NCI-H1694 (cell line): ENCODE measurements at places on chromosomes 4 and X.
A peak's percentile ranks its signal among the peaks of the same experiment; 100 is the strongest.

GRCh38 chr4:123652476-123652875 lies 255.9 kb downstream of the SPRY1 start:
- DNase-seq, result no peak

DNA sequence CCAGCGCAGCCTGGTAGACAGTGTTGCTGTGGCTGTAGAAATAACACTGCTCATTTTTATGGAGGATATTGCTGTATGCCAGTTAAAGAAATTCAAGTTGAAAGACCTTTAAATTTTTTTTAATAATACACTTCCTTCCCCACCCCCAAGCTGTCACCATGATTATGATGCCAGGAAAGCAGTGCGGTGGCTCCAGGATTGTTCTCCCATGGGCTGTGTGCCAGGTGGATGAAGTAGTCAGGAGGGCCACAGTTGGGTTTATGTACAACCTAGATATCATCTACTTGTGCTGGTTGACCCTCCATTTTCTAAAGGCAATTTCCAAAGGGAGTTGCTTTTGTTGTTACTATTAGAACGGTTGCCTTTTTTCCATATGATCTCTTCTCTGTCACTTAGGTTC lies 136.6 kb downstream of the AFF1 start:
- DNase-seq, result no peak

GRCh38 chr4:57131849-57132742 lies 21.9 kb upstream of the IGFBP7 start:
- peak; percentile 13 for DNase-seq

DNA sequence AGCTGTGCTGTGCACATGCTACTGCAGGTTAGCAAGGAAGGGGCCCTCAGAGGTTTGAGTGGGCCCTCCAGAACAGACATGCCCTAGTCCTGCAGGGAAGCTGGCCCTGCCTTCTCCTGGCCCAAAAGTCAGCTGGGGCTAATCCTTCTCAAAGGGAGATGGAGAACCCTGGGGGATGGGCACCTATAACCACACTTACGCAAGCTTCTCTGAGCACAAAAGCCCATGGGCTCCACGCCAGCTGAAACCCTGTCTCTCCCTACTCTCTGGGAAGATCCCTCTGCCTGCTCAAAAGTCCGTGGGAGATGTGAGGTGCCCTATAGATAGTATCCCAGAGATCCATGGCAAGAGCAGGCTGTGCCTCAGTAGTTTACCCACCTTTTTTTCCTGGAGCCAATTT lies 58.9 kb upstream of the DKK2 start:
- no peak for DNase-seq

- no peak for DNase-seq
These were observed 105.9 kb downstream of the DDX60 start for GRCh38 chr4:168212656-168213055.

GRCh38 chr4:1112174-1112820 lies 1.1 kb downstream of the RNF212 start:
- no peak for DNase-seq

DNA sequence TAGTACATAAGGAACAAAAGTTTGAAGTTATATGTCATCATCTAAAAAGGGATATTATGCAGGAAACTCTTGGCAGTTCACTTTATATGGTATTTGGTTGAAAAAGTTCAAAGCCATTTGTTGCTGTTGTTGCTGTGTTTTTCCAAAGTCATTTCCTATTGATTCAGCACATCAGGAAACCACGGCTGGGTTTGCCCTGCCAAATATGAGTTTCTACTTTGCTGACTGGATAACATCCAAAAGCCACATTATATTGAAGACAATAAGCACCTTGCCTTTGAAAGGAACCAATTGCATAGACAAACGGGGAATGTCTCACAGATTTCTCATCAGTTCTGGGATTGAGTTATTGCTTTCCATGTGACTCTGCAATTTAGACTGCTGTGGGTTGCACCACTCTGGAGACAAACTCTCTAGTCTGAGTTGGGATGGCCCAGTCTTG lies 206.1 kb downstream of the SLC39A8 start:
- DNase-seq, result no peak

- no peak for DNase-seq
These were observed 92.1 kb upstream of the COX18 start for GRCh38 chr4:73161527-73162185.

GRCh38 chr4:123924536-123924935 lies 527.9 kb downstream of the SPRY1 start:
- DNase-seq, result no peak

DNA sequence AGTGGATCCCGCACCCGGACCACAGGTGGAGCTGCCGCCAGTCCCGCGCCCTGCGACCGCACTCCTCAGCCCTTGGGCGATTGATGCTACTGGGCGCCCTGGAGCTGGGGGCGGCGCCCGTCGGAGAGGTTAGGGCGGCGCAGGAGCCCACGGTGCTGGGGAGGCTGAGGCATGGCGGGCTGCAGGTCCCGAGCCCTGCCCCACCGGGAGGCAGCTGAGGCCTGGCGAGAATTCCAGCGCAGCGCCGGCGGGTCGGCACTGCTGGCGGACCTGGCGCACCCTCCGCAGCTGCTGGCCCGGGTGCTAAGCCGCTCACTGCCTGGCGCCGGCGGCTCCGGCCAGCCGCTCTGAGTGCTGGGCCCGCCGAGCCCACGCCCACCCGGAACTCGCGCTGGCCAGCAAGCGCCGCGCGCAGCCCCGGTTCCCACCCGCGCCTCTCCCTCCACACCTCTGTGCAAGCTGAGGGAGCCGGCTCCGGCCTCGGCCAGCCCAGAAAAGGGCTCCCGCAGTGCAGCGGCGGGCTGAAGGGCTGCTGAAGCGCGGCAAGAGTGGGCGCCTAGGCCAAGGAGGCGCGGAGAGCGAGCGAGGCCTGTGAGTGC lies 1256.5 kb downstream of the STIM2 start:
- no peak for DNase-seq

DNA sequence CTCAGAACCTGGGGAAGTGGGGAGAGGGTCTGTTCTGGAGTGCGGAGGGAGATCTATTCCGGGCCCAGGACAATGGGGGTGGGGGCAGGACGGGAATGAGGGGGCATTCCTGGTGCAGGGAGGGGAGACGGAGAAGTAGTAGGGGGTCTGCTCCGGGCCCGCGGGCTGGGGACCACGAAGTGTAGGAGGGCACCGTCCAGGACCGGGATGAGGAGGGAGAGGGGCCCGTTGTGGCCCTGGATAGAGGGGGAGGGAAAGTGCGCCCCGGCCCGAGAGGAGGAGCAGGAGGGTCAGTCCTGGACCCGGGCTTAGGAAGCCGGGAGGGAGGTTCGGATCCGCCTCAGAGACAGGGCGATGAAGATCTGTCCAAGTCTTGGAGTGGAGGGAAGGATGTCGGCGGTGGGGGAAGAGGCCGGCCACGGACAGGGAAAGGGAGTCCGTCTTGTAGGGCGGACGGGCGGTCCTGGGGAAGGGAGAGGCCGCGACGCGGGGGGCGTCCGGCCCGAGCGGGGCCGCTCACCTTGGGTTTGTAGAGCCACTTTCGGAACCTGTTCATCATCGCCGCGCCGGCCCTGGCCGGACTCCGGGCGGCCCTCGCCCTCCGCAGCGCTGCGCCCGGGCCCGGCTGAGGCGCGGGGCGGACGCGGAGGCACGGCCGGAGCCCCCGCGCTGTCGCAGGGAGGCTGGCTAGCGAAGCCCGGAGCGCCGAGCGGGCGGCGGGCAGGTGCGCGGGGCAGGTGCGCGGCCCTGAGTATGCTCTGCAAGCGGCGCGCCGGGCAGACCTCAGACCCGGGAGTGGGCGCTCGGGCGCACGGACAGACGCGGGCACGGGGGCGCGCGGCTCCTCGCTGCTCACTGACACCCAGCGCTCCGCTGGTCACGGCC lies at the start of gene ZFYVE28:
ZFYVE28 (minus strand) TSS at position 881 of the 885 bp plus-strand sequence; CDS start at position 559, 322 bp downstream.
- no peak for DNase-seq

DNA sequence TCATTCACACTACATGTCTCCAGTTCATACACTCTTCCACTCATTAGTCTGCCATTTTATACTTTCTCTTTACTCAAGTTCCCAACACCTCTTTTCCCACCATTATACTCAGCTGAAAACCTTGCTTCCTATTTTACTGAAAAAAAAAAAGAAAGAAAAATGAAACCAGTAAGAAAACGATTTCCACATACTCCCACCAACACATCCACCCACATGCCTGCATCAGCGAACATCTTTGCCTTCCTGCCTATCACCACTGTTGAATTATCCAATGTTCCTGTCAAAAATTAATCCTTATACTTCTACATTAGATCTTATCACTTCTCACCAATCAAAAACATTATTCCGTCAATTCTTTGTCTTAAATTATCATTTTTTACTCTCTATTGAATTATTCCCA lies 188.1 kb upstream of the FAM241A start:
- no peak for DNase-seq

DNA sequence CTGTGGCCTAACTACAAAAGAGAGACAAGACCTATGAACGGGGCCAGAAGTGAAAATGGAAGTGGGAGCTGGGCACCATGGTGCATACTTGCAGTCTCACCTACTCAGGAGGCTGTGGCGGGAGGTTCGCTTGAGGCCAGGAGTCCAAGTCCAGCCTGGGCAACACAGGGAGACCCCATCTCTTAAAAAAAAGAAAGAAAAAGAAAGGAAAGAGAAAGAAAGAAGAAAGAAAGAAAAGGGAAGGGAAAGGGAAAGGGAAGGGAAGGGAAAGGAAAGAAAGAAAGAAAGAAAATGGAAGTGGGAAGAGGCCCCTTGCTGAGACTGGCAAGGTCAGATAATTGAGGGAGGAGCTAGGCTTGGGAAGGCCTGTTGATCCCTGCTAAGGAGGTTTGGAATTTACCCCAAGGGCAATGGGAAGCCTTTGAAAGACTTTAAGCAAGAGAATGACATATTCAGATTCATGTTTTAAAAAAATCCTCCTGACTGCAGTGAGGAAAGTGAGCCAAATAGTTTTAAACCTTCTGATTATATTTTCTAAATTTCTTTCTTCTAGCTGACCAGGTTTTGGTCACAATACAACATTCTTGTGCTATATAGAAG lies 17.7 kb upstream of the HERC5 start:
- no peak for DNase-seq

DNA sequence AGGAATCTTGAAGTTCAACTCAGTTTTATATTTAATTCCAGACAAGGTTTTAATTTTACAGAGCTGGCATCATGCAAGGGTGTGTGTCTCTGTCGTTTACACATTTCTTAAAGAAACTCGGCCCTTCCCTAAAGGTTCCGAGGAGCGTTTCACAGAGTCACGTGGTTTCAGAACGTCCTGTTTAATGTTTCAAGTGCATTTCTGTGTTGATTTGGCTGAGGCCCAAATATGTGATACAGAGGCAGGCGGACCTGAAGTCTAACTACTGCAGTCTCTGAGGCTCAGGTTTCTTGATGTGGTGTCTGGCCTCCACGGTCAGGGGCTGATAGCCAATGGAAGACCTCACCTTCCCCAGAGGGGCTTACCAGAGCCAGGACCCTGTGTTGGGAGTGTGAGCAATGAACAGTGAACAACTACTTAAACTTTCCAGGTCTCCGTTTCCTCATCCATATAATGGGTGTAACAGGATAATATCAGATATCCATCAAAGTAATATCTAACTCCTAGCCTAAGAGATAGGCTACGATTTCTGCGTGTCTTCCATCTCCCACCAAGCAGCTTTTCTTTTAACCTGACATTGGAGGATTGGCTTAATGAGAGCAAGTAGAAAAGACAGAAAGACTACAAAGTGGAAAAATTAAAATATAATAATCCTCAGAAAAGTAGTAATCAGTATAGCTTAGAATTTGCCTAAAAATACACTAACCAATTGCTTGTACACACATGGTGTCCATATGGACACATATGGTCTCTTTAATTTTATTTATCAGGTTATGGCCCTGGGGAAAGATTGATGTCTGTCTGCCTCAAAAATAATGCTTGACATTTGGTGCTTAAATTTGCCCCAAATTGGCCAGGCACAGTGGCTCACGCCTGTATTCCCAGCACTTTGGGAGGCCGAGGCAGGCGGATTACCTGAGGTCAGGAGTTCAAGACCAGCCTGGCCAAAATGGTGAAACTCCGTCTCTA lies 50.0 kb upstream of the TRIM2 start:
- DNase-seq, result peak; percentile 26

- no peak for DNase-seq
These were observed 29.0 kb downstream of the VCX3A start for GRCh38 chrX:6505960-6506359.

- peak; percentile 25 for DNase-seq
These were observed 64.6 kb downstream of the COX7B2 start for GRCh38 chr4:46844325-46844917.

GRCh38 chrX:105945266-105945665 lies 93.3 kb downstream of the SERPINA7 start:
- DNase-seq, result no peak

DNA sequence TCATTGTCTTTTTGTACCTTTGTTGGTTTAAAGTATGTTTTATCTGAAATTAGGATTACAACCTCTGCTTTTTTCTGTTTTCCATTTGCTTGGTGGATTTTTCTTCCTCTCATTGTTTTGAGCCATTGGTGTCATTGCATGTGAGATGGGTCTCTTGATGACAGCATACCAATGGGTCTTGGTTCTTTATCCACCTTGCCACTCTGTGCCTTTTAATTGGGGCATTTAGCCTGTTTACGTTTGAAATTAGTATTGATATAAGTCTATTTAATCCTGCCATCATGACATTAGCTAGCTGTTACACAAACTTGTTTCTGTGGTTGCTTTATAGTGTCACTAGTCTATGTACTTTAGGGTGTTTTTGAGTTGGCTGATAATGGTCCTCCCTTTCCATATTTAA lies 145.7 kb downstream of the GUCY2F start:
- no peak for DNase-seq

- no peak for DNase-seq
These were observed 447.5 kb upstream of the RASGEF1B start for GRCh38 chr4:81919223-81919622.

DNA sequence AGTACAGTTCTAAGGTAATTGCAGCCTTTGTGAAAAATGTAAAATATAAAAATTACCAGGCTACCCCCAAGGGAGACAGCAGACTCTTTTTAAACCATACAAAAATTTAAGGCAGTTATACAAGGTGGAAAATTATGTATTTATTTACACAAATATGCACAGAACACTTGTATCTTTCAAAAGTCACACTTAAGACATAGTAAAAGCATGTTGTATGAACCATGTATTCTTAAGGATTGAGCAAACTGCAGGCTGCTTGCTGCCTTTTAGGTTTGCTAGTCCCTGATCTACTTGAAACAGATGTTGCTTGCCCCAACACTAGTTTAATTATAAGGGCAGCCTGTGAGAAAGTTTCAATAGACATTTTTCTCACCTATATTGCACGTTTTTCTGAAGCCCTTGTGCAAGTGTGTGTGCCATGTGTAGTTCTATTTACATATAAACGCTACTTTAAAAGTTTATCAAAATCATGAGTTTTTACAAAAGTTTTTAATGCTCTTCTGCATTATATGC lies 72.8 kb downstream of the PRSS12 start:
- no peak for DNase-seq

DNA sequence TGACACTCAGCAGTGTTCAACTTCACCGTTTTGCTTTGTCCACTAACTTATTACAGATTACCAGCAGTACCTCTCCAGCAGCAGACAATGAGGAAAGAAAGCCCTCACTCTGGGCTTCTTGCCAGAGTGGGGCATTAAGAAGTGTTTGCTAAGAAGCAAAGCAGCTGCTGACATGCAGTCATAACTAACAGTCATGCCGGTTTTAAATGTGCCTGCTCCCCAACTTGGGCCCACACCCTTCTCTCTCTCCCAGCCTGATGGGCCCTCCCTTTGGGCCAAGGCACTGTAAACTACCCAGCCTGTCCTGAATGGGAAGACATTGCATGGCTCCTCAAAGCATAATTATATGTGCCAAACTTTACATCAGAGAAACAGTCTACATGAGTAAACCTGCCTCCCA lies 54.6 kb upstream of the HHIP start:
- no peak for DNase-seq

- no peak for DNase-seq
These were observed 61.1 kb downstream of the ZNF518B start for GRCh38 chr4:10395971-10396580.

- no peak for DNase-seq
These were observed 59.8 kb upstream of the PPP1R2C start for GRCh38 chrX:42837747-42838146.
